ENCODE measurements at places on chromosomes 13 and 19.

DNA sequence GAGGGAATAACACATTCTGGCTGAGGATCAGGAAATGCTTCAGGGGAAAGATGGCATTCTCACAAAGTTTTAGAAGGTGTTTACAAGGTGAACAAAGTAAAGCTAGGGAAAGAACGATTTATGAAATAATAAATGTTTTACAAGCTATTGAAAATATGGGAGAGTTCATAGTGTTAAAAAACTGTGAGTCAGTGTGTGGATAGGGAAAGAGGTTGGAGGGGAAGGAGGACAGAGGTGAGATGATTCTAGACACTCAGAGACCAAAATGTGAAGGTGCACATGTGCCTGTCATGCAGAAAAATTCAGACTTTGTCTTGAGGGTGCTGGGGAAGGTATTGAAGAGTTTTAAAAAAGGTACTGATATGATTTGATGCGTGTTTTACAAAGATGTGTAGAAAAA is 476.1 kb downstream of the TDRD3 start:
- no peak for DNase-seq

- DNase-seq, result no peak
Observed at GRCh38 chr19:47284324-47284899, 9.7 kb downstream of the INAFM1 start.

- no peak for DNase-seq
Observed at GRCh38 chr19:53892981-53893325, 11.0 kb downstream of the PRKCG start.

GRCh38 chr19:38035515-38036495 is 128.8 kb downstream of the SIPA1L3 start:
- DNase-seq, result peak; percentile 35

GRCh38 chr13:45751885-45752284 is 49.8 kb downstream of the CBY2 start:
- no peak for DNase-seq

DNA sequence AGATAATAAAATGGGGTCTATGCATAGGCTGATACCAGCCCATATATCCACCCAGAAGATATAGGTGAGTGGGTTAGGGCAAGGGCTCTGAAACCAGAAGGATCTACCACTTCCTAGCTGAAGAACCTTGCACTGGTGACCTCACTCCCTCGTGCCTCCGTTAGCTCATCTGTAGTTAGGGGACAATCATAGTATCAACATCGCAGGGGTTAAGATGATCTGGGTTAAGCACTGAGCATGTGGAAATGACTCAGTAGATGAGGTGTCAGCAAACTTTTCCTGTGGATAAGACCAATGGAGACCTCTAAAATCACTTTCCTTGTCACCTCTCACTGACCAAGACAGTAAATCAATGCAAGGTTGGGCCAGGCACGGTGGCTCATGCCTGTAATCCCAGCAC is 30.5 kb downstream of the TNFSF14 start:
- DNase-seq, result no peak

GRCh38 chr13:45838171-45838745 is 13.3 kb downstream of the SIAH3 start:
- DNase-seq, result no peak
